Activated T-helper 1 cell treated with anti-CD3 and anti-CD28 coated beads, Interleukin-2, amount 50 U/mL, for 16 hours (primary cell): ENCODE measurements at places on chromosomes 13 and 19.

DNA sequence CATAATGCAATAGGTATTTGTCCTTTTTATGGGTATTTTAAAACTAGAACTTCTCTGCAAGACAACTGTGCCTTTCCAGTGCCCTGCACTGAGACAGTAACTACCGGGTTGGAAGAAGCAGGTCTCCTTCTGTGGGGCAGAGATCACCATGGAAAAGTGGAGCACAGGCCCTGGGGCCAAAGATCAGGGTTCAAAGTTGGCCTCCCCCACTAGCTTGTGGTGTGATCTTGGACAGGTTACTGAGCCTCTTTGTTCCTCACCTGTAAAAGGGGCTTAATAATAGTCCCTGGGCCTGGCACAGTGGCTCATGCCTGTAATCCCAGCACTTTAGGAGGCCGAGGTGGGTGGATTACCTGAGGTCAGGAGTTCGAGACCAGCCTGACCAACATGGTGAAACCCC, 68.3 kb downstream of the CEBPG start:
- no peak for DNase-seq

GRCh38 chr19:2634228-2634951, 68.1 kb downstream of the GNG7 start:
- no peak for DNase-seq

DNA sequence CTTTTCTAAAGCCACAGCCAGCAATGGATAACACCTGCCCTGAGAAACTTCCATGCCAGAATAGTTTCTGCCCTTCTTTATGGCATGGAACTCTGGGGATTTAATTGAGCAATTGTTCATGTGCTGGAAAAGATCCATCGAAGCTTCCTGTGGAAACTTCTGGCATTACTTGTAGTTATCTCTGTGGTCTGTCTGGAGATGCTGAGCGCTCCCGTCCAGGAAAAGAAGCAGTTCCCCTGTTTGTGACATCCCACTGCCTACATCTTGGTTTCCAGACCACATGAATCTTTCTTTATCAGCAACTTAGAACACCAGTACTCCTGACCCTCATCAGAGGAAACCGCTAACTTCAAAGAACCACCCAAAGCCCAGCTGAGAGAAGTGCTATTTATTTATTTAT, 24.6 kb downstream of the FLT1 start:
- DNase-seq, result no peak

- no peak for DNase-seq
These were observed 122.1 kb downstream of the COG6 start for GRCh38 chr13:39777527-39778061.

GRCh38 chr13:41107104-41107571, 25.5 kb downstream of the KBTBD6 start:
- no peak for DNase-seq

DNA sequence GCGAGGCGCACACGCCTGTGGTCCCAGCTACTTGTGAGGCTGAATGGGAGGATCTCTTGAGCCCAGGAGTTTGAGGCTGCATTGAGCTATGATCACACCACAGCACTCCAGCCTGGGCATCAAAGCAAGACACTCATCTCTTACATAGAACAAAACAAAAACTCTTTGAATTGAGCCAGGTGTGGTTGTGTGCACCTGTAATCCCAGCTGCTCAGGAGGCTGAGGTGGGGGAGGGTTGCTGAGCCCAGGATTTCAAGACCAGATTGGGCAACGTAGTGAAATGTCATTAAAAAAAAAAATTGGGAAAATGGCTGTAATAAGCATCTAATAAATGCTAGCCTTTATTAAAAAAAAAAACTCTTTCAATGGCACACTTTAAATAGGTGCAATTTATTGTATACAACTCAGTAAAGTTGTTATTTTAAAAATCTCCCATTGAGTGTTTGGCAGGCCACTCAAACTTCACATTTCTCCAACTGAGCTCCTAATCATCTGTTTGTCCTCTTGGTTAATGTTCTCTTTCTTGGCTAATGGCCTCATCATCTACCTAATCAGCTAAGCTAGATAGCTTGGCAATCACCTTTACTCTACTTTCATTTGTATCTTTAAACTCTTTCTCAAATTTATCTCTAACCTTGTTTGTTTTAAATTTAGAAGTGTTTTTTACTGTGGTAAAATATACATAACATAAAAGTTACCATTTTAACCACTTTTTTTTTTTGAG, 28.1 kb upstream of the HMGB1 start:
- no peak for DNase-seq
